ENCODE measurements at places on chromosomes 16 and 17. TPM values are rescaled to one million over a fixed set of nuclear protein-coding genes. Genes with fewer than 3 reads are reported as not detected.

GRCh38 chr17:3710951-3711383 lies 12.7 kb upstream of the HASPIN start:
- peak; percentile 45 for DNase-seq

- DNase-seq = no peak
Observed at GRCh38 chr16:66512272-66513110, 37.4 kb downstream of the TK2 start.

DNA sequence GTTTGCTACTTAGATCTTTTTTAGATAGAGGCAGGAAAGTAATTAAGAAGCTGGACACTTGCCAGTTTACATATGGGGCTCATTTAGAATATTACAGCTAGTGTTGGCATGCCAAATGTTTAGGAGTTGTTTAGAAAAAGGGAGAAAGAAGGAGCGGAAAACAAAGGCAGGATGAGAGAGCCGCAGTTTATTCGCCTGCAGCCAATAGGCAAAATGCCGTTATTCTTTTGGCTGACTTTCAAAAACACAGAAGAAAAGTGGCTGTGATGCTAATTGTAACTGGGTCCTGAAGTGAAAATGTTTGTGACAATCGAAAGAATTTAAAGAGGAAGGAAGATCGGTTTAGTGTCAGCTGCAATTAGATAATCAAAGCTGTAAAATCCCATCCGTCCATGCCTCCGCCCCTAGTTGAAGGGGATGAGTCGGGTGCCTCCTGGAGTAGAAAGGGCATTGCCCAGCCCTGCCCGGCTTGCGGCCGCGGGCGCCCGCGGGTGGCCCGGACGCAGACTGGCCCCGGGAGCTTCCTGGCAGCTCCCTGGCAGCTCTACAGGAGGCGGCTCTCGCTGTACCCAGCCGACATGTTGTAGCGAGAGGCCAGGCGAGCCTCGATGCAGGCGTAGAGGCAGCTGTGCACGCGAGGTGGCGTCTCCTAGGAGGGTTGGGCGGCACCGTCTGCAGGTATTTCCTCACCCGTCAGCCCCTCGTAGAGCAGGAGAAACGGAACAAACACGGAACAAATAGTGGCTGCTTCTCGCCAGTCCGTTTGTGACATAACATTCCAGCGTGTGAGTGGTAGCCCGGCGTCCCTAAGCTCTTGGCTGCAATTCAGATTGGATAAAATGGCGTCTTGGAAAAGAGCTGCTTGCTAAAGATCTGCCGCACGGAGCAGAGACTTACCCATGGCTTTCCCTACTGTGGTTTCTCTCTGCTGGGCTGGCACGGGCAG lies 82.2 kb downstream of the TNRC6C start:
- DNase-seq = peak; percentile 39

- no peak for DNase-seq
Observed at GRCh38 chr17:45791935-45792334, 7.8 kb downstream of the CRHR1 start.

- DNase-seq = no peak
Observed at GRCh38 chr17:68401288-68401687, 56.0 kb downstream of the WIPI1 start.

The MT1M gene
- total RNA-seq = not detected

- DNase-seq = peak; percentile 36
Observed at GRCh38 chr17:20116683-20117309, 107.6 kb downstream of the SPECC1 start.

DNA sequence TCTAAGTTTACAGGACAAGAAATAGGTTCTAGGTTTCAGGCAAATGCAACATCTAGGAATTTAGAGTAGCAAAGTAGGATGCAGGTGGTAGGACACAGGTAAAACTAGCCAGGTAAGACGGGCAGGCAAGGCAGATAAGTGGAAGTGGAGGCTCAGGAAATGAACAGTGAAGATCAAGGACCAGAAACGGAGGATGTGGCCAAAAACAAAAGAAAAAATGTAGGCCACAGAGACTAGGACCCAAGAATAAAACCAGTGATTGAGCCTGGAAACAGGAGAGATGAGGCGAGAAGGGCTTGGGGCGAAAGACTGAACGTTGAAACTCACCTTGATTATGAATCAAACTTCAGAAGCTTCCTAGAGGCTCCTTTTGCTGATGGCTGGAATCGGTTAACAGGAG lies 24.0 kb downstream of the CPSF4L start:
- no peak for DNase-seq

- DNase-seq = no peak
Observed at GRCh38 chr16:24741862-24742261, 12.4 kb downstream of the TNRC6A start.

The MNT gene
- 35.6 TPM for total RNA-seq

The PIMREG gene
- 20.6 TPM for total RNA-seq

GRCh38 chr16:89013111-89013510 lies 36.1 kb upstream of the CBFA2T3 start:
- DNase-seq = no peak

GRCh38 chr17:11730747-11731146 lies 132.5 kb downstream of the DNAH9 start:
- DNase-seq = no peak

The PCTP gene
- total RNA-seq = 7.1 TPM

DNA sequence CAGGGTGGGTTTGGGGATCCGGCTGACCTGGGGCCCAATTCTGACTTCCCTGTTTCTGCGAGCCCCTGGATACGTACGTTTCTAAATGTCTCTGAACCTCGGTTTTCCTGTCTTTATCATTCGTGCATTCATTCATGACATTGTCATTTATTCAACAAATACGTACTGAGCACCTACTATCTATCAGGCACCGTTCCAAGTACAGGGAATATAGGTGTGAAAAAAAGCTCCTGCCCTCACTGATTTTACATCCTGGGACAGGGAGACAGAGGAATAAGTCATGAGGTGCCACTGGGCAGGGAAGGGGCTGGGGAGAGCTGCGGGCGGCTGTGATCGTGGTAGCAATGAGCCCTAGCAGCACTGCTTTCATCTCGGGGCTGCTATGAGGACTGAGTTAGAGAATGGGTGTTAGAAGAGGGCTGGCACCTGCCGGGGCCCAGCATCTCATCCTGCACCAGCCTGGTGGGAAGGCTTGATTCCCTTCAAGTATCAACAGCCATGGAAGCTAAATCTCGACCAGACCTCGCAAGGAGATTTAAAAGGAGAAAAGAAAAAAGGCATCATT lies 88.3 kb upstream of the DNAH17 start:
- DNase-seq = no peak

The KRTAP9-2 gene
- total RNA-seq = not detected

The SLC6A4 gene
- not detected for total RNA-seq

DNA sequence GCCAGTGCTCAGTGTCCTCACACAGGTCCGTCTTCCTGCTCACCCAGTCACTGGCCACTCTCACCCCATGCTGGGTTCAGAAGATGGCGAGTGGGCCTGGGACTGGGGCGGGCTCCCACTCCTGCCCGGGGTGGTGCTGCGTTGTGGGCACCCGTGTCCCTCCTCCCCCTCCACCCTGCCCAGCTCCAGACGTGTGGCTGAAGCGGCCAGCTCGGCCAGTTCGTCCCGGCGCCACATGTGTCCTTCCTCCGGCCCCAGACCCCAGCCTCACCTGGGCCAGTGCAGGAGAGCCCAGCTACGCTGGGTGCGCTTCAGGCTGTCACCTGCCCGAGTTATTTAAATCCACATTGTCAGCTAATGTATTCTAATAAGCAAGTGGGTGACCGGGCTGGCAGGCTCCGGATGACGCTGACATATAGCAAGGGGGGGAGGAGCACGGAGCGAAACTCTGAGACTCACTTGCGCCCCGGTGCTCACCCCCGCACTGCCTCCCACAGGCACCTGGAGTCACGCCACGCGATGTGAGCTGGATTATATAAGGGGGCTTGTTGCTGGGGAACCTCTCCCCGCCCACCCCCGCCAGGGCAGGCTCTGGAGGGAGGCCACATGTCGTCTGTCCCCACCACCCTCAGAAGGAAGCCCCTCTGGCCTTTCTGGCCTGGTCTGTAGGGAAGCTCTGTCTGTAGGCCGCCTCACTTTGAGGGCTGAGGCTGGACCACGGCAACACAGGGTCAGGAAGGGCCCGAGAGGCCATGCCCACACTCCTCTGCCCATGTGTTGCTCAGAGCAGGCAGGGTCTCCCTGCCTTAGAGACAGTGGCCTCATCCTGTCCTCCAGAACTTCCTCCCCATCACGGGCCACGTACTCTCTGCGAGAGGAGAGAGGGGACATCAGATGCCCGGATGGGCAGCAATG lies 7.1 kb upstream of the BAIAP2 start:
- DNase-seq = no peak

The PPL gene
- not detected for total RNA-seq

GRCh38 chr16:266258-267164 lies 9.2 kb downstream of the RGS11 start:
- DNase-seq = no peak

GRCh38 chr17:80599546-80600305 lies 55.1 kb downstream of the RPTOR start:
- peak; percentile 33 for DNase-seq

GRCh38 chr17:69607162-69607834 lies 192.8 kb downstream of the MAP2K6 start:
- DNase-seq = peak; percentile 54

The SHCBP1 gene
- total RNA-seq = 29.2 TPM

DNA sequence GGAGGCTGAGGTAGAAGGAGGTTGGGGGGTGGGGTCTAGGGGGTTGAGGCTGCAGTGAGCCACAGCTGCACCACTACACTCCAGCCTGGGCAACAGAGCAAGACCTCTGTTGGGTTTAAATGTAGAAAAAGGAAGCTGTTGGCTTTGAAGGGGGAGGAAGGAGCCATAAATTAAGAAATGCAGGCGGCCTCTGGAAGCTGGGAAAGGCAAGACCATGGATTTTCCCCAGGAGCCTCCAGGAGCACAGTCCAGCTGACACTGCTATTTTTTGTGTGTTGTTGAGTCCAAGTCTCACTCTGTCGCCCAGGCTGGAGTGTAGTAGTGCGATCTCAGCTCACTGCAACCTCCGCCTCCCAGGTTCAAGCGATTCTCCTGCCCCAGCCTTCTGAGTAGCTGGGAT lies 15.9 kb downstream of the LITAF start:
- no peak for DNase-seq

DNA sequence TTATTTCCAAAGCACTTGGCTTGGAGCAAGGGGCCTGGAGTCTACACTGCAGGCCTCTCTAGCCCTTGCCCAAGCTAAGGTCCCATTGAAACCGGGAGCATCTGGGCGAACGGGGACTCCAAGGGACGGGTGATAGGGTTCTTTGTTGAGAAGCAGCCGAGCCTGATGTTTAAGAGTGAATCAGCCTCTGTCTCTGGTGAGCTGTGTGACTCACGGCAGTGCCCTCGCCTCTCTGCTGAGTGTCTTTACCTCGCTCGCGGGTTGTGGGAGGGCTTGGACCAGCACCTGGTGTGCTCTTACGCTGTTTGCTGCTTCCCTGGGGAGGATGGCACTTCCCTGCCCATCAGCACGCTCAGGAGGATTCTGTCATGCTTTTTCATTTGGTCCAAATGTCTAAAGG lies 1.3 kb downstream of the HGS start:
- no peak for DNase-seq

GRCh38 chr16:28019218-28019617 lies 44.3 kb downstream of the GSG1L start:
- DNase-seq = no peak

- DNase-seq = no peak
Observed at GRCh38 chr17:41885733-41886132, 20.5 kb upstream of the KLHL11 start.

DNA sequence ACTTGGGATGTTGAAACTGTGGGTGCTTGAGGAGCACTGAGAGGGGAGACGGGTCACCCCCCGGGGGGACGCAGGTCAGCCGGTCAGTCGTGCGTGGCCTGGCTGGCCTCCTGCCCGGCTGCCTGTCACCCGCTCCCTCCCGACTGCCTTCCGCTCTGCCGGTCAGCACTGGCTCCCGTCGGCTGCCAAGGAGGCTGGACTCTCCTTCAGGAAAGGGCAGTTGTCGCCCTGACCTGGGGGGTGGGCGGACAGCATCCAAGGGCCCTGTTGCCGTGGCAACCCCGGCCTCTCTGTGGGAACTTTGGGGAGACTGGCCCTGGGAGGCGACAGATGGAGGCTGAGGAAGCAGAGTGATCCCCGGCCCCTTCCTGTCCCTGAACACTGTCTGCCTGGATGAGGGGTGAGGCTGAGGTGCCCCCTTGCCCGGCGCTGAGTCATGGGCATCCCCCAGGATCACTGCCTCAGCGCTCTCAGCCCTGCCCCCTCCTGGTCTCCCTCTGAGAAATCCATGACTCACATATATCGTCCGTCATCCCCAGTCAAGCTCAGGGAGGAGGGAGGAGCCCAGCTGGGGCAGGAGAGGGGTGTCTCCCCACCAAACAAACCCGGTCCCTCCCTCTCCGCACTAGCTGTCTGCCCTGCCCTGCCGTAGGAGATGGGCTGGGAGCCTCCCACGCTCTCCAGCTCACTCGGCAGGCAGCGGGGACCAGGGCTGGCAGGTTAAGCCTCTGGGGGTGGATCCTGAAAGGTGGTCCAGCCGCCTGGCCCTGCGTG lies at the start of gene ADGRG1:
TSS of gene ADGRG1 (plus strand) at position 623 of the 774 bp plus-strand sequence. CDS start 21,658 bp downstream, outside the sequence.
- no peak for DNase-seq

GRCh38 chr17:51461578-51462004 lies 201.2 kb downstream of the UTP18 start:
- peak; percentile 50 for DNase-seq

GRCh38 chr17:65362826-65363225 lies 198.6 kb downstream of the AXIN2 start:
- no peak for DNase-seq

The NECAB2 gene
- not detected for total RNA-seq

The CCL4L2 gene
- total RNA-seq = 4.0 TPM

DNA sequence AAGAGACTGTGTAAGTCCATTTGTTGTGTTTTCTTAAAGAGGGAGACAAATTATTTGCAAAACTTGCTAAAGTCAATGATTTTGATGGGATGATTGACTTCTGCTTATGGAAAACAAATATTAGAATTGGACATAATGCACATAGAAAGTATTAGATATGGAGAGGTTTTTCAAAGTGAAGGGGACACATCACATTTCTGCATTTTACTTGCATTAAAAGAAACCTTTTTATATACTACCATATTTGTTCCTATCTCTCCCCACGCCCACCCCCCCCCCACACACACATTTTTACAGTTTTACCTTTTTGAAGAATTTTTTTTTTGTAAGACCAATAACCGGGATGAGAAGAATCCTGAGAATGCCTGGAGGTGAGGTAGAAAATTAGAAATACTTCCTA lies 8.6 kb upstream of the OR4D2 start:
- no peak for DNase-seq

The SPN gene
- total RNA-seq = 263 TPM

The GAS2L2 gene
- total RNA-seq = 0.11 TPM

DNA sequence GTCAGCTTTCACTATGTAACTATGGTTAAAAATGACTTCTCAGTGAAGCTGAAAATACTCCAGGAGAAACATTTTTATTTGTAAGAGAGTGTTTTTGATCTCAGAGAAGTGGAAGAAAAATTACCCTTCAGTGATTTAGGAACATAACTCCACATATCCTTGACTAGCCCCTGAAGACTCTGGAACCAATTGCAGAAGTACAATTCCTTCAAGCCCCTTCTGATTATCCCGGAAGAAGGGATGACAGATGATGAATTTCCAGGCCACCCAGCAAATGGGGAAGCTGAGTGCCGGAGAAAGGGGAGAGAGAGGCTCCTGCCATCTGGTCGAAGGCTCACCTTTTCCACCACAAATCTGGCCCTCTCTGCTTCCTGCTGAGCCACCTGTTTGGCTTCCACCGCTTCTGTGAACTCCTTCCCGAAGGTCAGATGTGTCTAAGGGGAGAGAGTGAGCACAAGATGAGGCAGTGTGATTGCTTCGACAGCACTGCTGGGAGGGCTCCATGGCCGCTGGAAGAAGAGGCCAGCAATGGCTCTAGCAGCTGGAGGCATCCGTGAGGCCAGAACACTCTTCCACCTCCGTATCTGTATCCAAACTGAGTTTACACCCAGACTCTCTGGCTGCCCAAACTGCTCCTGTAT lies 8.1 kb downstream of the PHB1 start:
- no peak for DNase-seq

The SHMT1 gene
- 45.4 TPM for total RNA-seq
